ENCODE measurements at places on chromosomes 5 and 9.
A peak's percentile ranks its signal among the peaks of the same experiment; 100 is the strongest.

- DNase-seq = no peak
These were observed 13.6 kb downstream of the TDRD7 start for GRCh38 chr9:97425336-97425972.

DNA sequence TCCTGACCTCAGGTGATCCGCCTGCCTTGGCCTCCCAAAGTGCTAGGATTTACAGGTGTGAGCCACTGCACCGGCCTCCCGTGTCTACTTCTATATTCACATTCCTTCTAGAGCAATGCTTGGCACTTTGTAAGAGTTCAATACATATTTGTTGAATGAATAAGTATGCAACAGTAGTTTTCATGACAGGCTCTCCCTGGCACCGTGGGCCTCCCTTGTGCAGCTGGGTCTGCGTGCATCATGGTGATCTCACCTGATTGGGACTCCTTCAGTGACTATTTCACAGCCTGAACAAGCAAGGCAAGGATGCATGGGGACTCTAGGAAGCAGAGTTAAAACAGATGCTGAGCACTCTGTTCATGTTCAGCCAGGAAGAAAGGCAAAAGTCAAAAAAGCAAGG lies 6.8 kb upstream of the ZBTB34 start:
- no peak for DNase-seq

DNA sequence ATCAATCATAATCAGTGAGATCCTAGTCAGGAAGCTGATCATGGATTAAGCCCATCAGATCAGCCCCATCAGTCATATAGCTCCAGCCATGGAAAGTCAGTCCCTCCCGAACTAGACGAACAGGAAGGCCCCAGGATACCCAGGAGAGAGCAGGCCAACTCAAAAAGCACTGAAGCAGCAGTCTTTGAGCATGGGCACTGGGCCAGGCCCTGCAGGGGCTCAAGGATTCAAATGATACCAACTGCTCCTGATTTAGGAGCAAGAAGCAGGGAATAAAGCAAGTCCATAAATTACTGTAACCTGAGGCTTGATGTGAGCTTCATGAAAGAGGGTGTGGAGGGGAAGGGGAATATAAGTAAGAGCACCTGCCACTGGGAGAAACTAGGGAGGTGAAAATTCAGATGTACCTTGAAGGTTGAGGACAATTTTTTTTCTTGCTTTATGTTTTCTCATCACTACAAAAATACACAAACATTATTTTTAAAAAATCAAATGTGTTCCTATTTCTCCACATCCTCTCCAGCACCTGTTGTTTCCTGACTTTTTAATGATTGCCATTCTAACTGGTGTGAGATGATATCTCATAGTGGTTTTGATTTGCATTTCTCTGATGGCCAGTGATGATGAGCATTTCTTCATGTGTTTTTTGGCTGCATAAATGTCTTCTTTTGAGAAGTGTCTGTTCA lies 115.2 kb downstream of the SIL1 start:
- no peak for DNase-seq

DNA sequence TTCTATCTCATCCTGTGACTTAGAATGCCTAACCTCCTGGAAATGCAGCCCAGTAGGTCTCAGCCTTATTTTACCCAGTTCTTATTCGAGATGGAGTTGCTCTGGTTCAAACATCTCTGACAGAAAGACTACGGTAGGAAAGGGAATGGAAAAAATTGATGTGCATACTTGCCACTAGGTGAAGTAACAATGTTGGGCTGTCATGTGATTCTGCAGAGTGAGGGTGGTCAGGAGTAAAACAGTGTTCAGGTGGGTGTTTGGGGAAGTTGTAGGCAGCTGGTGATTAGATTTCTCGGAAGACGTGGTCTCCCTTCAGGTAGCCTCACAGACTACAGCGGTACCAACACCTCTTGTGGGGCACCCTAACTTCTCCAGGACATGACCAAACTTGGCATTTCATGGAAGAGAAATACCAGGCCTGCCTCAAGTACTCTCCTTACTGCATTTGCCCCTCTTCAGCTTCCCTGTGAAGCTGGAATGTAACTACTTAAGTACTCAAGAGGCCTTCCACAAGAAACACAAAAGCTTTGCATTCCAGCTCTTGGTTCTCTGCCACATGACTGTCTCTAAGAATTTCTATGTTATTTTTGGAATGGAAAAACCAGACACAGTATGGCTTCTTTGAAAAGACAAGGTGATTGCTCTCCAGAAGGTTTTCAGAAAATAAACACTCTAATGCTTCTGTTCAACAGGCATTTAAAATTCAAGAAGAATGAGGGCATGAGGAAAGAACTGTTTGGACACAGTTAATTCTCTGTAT lies 17.4 kb upstream of the ENTREP1 start:
- DNase-seq = peak; percentile 77

GRCh38 chr5:123659495-123659894 lies 147.5 kb downstream of the CSNK1G3 start:
- DNase-seq = no peak

DNA sequence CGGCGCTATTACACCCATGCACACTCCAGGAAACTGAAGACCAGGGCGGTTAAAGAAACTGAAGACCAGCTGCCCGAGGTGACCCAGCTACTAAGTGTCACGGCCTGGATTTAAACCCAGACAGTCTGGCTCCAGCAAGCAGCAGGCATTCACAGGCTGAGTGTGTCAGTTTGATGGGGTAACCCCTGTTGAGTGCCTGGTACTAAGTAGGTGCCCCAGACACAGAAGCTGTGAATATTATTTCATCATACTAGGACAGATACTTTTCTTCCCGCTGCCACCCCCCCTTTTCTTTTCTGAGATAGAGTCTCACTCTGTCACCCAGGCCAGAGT lies 7.3 kb downstream of the ENG start:
- peak; percentile 54 for DNase-seq

- DNase-seq = peak; percentile 75
These were observed 478.8 kb downstream of the CETN3 start for GRCh38 chr5:89930591-89931392.

- no peak for DNase-seq
These were observed 173.0 kb upstream of the TARS1 start for GRCh38 chr5:33267801-33268200.

DNA sequence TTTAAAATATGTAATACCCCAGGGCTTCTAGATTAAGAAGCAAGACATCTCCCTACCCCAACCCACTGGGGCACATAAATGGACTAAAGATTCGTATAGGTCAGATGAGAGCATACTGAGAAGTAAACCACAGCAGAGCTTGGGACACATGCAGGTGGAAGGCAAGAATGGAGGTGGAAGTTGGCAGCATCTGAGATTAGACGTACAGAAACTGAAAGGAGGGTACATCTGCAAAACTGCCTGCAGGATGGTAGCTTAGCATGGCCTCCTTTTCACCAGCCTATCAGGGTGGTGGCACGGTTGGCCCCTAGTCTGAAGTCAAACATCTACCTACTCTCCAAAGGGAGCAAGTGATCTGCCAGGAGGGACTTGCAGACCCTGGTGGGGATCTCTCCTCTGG lies 181.8 kb downstream of the TSSK1B start:
- no peak for DNase-seq

- no peak for DNase-seq
These were observed 81.8 kb downstream of the LURAP1L start for GRCh38 chr9:12856603-12857002.

DNA sequence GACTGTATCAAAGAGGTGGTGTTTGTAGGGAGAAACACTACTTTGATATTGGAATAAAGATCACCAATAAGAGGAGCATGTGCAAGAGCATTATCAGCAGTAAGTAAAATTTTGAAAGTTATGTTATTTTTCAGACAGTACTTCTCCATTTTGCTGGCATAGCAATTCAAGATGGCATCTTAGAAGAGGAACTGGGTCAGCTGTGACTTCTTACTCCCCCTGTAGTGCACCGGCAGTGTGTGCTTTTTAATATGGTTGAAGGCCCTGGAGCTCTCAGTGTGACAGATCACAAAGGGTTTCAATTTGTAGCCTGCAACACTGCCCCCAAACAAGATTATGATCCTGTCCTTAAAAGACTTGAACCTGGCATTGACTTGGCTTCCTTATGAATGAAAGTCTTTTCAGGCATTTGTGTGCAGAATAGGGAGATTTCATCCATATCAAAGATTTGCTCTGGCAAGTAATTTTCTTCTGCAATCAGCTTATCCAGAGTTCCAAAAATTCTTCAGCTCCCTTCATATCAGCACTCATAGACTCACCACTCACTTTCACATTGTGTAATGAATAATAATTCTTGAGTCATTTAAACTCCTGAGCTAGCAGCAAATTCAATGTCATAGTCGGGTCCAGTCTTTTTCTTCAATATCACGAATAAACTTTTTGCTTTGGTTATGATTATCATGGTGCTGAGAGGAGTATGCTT lies 105.7 kb upstream of the MAMDC2 start:
- no peak for DNase-seq

- no peak for DNase-seq
These were observed 51.8 kb upstream of the TGFBR1 start for GRCh38 chr9:99052815-99053715.

- no peak for DNase-seq
These were observed 65.8 kb upstream of the TBC1D2 start for GRCh38 chr9:98321269-98321668.

DNA sequence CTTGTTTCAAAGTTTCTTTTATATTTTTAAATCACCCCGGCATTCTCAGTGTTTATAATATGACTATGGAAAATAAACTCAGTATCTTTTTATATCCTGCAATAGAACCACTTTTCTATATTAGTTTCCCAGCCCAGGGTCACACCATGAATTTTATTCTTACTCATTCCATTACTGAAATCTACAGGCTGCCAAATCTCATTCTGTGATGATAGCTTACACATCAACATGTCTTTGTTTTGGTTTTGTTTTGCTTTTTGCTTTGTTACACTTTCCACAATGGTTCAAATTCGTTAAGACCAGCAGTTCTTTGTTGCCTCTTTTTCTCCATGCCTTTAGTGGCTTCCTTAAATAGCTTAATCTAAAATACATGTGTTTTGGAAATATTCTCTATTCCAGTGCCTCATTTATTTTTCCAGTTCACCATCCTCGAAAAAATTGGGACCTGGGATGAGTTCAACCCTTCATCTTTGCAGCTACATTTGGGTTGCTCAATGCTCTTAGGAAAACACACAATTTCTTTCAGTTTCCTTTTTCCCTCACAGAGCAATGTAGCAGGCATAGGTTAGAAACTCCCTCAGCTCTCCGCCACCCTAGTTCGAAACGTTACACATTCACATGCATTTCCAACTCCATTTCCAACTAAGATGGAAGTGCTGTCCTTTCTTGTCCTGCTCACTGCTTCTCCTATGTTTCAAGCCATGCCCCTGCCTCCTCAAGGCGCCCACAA lies 1146.3 kb downstream of the MAT2B start:
- no peak for DNase-seq

DNA sequence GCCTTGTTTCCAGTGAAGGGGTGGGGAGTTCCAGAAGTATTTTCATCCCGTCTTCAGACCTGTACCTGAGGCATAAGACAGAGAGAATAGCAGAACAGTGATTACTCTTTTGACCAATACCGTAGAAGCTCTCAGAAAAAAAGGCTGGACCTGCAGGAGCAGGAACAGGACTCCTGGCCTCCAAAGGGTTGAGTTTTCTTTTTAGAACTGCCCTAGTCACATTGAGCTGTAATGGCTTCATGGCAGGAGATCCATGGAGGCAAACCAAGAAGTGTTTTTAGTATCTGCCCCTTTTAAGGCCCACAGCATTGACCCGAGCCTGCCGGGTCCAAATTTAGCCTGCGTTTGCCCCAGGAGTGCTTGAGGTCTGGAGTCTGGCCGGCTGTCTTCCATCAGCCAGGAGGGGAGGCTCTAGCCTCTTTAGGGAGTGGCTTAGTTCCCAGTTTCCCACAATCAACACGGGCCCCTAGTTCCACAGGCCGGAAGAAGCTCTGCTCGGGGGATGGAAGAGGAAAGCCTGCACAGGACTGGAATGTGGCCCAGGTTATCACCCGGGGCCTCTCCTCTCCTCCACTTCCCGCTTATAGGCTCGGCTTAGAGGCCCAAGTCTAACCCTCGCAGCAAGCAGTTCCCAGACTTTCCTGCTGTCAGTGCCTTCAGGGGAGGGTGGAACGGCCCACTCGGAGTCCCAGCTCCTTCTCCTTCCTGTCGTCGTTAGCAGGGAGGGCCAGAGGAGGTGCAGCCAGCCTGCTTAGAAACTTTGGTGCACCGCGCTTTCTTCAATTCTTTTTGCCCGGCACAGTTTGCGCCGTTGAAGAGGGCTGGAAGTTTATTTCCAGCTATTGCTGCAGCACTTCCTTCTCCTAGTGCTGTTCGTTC lies 80.7 kb downstream of the C9orf152 start:
- DNase-seq = peak; percentile 86

DNA sequence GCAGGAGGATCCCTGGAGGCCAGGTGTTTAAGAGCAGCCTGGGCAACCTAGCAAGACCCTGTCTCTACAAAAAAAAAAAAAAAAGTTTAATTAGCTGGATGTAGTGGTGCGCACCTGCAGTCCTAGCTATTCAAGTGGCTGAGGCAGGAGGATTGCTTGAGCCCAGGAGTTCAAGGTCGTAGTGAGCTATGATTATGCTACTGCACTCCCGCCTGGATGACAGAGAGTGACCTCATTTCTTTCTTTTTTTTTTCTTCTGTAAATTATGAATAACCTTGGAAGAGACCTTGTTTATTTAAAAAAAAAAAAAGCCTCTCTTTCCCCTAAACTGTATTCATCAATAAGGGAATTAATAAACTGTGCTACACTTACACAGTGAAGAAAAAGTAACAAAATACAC lies 43.6 kb upstream of the SLC30A5 start:
- DNase-seq = no peak

DNA sequence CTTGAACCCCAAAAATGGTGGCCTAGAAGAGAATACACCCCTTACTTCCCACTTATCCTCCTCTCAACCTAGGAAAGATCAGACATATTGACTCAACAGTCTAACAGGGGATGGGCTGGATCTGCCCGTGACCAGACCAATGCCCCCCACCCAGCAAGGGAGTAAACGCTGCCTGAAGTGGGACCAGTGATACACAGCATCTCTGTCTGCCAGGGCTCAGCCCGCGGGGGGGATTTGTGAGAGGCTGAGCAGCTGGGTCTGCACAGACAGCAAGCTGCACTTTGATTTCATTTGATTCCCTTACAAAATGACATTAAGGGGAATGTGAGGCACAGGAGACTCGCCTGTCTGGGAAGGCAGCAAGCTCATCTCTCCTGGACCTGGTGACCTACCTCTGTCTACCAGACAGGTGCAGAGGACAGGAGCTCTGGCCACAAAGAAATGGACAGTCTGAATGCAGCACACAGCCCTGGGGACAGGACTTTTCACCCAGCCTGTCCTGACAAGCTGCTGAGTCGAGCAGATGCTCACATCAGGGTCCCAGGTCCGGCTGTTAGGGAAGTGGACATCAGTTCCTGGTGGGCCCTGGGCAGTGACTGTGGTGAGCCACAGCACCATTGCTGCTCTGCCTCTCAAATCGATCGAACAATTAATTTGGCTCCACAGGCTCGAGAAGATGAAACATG lies 79.9 kb downstream of the RGS3 start:
- DNase-seq = no peak
